Activated CD4-positive, CD25-positive, alpha-beta regulatory T cell treated with anti-CD3 and anti-CD28 coated beads, Interleukin-2, amount 50 U/mL, for 16 hours (primary cell): ENCODE measurements at places on chromosomes 7 and 10.

DNA sequence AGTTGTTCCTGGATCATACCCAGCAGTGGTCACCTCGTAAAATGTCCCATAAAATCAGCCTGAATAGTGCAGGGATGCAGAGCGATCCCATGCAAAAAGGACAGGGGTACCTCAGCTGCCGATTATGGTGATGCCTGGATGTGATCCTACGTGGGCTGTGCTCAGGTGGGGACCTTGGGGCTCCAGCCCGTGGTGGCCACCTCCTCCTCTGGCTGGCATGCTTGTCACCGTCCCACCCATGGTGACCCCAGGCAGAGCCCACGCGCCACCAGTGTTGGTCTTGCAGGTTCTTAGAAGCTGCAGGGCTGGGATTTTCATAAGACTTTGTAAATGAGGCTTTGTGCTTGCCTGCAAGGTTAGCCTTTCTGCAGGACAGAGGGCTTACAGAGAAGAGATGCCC lies 97.2 kb downstream of the GLRX3 start:
- no peak for DNase-seq

- DNase-seq, result no peak
These were observed 9.2 kb downstream of the TNPO3 start for GRCh38 chr7:129045682-129046081.

GRCh38 chr10:74437822-74438221 lies 286.8 kb downstream of the ADK start:
- DNase-seq, result no peak

- peak; percentile 1 for DNase-seq
These were observed 16.4 kb upstream of the RUFY2 start for GRCh38 chr10:68423522-68423921.

DNA sequence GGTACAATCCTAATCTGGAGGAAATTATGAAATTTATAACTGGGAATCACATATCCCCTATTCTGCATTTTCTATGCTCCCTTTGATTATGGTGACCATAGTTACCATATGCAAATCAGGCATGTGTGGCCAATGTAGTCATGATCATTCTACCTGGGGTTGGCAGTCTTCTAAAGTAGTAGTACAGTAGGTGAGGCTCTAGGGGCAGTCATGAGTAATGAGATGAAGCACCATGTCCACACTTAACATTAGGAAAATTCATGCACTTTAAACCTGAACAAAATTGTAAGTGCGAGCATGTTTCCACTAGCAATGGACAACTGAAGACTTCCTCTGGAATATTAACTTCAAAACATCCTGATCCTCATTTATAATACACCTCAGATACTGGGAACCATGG lies 545.9 kb downstream of the SUGCT start:
- DNase-seq, result no peak

DNA sequence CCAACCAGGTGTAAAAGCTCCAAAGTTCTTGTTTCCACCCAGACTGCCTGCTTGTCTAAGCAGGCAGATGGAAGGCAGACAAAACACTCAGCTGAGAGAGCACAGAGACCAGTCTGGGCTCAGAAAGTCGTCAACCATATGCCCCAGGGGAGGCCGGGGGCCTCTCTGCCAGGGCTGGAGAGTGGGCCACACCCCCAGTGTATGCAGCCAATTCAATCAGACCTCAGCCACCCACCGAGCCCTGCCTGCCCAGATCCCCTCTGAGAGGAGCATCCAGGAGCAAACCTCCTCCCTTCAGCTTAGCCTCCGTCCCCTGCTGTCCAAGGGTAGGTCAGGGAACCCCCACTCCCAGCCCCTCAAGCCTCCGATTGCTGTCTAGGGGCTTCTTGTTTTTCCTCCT lies 196.3 kb downstream of the LSM5 start:
- no peak for DNase-seq

DNA sequence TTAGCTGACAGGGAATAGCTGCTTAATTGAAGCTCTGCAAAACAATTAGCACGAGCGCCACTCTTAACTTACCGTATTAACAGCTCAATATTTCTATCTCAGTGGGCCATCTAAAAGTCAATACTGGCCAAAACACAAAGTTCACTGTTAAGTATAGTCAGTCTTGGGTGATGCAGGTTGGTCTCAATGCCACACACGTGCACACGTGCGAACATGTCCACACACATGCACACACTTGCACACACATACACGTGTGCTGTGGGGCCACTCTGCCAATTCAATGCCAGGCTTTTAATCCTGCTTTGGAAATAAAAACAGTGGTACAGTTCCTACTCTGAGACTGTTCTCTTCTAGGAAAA lies 105.1 kb downstream of the GRB10 start:
- DNase-seq, result no peak

- DNase-seq, result no peak
These were observed 174.1 kb upstream of the TNRC18 start for GRCh38 chr7:5597772-5598171.

- DNase-seq, result no peak
These were observed 630.0 kb upstream of the GRM3 start for GRCh38 chr7:86013662-86014061.

- DNase-seq, result no peak
These were observed 93.0 kb downstream of the EBF3 start for GRCh38 chr10:129870961-129871621.

- no peak for DNase-seq
These were observed 188.0 kb upstream of the GPR26 start for GRCh38 chr10:123478116-123478515.

DNA sequence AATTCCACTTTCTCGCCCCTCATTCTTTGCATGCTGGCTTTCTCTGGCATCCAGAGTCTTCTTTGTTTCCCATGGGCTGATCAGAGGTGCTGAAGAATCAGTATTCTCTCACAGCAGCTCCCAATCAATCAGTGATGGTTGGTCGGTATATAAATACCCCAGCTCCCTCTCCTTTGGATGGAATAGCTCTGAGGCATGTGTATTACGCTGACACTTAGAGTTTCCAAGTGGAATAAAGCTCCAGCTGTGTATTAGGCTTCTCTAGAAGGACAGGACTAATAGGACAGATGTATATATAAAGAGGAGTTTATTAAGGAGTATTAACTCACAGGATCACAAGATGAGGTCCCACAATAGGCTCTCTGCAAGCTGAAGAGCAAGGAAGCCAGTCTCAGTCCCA lies 218.3 kb upstream of the GRB10 start:
- DNase-seq, result no peak

- DNase-seq, result no peak
These were observed 38.1 kb downstream of the PRPS1L1 start for GRCh38 chr7:17989546-17989945.

DNA sequence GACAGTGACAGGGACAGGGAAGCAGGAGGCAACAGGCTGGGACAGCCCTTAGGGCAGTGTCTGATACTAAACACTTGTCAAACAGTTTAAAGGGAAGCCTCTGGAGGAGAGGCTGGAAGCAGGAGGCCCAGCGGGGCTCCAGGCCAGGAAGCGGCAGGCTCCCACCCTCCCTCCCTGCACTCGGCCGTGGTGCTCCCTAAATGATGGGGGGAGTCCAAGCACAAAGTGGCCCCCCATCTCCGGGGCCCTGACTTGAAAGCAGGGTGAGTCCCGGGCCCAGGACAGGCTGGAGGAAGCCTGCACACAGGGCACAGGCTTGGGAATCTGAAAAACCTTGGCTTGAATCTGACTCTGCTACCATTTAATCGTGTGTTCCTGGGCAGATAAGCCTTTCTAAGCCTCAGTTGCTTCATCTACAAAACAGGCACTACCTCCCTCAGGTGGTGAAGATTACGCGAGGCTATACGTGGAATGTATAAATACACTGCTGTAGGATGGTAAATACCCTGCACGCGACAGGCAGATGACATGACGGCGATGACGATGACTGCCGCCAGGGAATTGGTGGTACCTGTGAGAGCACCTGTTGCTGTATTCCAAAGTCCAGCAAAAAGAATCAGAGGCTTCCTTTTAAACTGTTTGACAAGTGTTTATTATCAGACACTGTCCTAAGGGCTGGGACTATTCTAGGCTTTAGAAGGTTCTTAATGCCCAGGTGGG lies 34.1 kb downstream of the GBX1 start:
- no peak for DNase-seq

GRCh38 chr7:157013101-157013500 lies 2.6 kb upstream of the MNX1 start:
- DNase-seq, result no peak

- no peak for DNase-seq
These were observed 46.3 kb upstream of the RNF216 start for GRCh38 chr7:5827755-5828154.

DNA sequence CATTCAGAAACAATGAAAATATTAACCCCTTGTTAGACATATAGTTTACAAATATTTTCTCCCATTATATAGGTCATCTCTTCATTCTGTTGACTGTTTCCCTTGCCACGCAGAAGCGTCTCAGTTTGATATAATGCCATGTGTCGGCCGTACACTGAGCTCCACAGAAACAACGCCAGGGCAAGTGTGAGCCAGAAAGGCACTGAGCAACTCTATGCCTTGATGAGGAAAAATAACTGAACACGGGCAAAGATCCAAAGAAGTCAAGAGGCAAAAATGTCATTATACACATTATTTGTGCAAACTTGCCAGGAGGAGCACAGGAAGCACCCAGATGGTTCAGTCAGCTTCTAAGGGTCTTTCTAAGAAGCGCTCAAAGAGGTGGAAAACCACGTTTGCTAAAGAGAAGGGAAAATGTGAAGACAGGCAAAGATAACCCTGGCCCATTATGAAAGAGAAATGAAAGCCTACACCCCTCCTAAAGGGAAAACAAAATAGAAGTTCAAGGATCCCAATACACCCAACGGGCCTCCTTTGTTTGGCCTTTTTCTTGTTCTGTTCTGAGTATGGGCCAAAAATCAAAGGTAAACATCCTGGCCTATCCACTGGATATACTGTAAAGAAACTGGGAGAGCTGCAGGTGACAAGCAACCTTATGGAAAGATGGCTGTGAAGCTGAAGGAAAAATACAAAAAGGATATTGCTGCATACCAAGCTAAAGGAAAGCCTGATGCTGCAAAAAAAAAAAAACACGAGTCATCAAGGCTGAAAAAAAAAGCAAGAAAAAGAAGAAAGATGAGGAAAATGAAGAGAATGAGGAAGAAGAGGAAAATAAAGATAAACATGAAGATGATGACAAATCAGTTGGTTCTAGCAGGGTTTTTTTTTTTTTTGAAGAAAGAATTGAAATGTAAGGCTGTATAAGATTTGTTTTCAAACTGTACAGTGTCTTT lies 15.5 kb downstream of the ARHGAP12 start:
- DNase-seq, result no peak
